LNCaP clone FGC (cell line): ENCODE measurements at places on chromosomes 16 and 17.

DNA sequence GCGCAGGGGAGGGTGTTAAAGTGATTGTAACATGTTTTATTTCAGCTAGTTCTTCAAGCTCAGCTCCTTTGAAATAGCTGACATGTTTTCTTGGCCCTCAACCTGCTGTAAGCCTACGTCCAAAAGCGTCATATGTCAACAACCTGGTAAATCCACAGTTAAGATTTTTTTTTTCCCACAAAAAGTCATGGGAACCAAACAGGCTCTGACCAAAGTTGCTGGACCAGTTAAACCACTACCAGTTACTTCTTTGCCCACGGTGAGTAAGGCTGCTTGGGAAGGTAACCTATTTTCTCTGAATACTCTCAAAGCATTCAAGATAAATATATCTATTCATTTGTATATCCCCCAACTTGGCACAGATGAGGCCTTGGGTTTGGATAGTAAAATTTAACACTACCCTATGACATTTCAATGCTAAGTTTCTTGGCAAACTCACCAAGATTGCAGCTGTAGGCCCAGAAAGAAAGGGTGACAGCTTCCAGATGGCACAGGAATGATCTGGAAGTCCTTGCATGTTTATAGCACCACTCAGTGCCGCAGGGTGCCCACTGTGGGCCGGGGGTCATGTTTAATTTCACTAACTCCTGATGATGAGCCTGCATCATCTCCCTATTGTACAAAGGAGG, 166.2 kb downstream of the XYLT1 start:
- peak; percentile 97 for DNase-seq

GRCh38 chr17:17207998-17208397, 1.9 kb upstream of the PLD6 start:
- no peak for DNase-seq

- DNase-seq, result no peak
These were observed at the start of gene CRAMP1 for GRCh38 chr16:1612320-1613111. TSS of gene CRAMP1 (plus strand) at chr16:1612360. CDS start at chr16:1614640, 2,280 bp downstream.

DNA sequence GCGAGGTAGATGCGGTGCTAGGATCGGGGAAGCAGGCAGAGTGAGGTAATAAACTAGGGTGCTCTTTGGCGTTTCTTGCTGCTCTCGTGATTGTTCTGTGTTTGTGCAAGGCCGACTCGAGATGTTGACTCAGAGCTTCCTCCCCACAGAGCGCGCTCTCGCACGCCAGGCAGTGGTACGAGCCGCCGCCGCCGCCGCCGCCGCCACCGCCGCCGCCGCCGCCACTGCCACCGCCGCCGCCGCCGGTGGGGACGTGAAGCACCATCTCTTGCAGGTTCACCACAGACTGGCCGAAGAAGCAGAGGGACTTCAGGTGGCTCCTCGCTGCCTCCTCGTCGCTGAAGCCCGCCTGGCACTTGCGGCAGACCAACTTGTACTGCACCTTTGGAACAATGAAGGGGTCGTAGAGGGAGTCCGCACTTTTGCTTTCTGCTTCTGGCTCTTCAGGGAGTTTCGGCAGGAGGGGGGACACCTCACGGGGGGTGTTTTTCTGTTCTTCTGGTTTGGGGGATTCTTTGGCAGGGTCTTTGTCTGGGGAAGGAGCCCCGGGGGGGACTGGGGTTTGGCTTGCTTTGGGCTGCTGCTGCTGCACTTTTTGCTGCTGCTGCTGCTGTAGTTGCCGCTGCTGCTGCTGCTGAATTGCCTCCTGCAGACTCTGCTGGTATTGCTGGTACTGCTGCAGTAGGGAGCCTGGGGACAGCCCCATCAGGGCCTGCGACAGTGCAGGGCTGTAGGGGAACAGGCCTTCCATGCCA, 260.2 kb downstream of the ZFHX3 start:
- DNase-seq, result peak; percentile 56

DNA sequence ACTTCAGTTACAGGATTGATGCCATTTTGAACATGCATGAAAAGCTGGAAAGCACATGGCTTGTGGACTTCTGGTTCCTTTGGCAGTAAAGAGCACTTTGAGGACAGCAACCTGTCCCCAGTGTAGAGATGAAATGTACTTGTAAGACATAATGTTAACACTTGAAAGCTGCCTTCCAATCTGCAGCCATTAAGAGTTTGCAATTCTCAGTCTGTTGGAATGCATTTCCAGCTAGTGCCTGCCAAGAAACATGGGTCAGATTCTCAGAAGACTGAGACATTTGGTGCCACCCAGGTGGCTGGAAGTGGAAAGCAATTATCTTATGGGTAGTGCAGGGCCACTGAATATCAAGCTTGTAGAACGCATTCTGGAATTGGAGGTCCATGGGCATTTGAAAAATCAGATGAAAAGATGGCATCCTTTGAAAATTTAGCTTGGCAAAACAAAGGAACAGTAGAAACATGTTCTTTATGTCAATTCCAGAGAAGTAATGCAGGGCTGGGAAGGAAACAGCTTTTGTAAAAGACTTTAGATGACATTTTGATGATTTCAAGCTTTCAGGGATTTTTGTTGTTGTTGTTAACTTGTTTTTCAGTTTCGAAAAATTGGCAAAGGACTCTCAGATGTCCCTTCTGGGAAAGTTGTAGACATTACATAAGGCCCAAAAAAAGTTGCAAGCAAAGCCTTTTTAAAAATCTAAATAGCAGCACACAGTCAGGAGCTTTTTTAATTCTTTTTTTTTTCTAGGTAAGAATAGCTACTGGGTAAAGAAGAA, 147.0 kb downstream of the ABCA8 start:
- DNase-seq, result no peak

- DNase-seq, result no peak
These were observed 647 bp downstream of the PRSS8 start for GRCh38 chr16:31134625-31135534.

- no peak for DNase-seq
These were observed 153.2 kb upstream of the KCNJ18 start for GRCh38 chr17:21539146-21539545.
